SJCRH30 (cell line): ENCODE measurements at places on chromosomes 1 and 21. TPM values are rescaled to one million over a fixed set of nuclear protein-coding genes. Genes with fewer than 3 reads are reported as not detected.

Gene SMIM34
- total RNA-seq: not detected in 2 replicates

- H3K4me1 ChIP-seq: no peaks in the 10 kb centered on the region
- H3K4me3 ChIP-seq: no peak overlapping the region
- H3K27me3 ChIP-seq: no peaks in the 10 kb centered on the region
- no peak overlapping the region for H3K27ac ChIP-seq
- no peaks in the 10 kb centered on the region for H3K36me3 ChIP-seq
Observed at GRCh38 chr1:240199758-240200645, 108.3 kb downstream of the FMN2 start.

DNA sequence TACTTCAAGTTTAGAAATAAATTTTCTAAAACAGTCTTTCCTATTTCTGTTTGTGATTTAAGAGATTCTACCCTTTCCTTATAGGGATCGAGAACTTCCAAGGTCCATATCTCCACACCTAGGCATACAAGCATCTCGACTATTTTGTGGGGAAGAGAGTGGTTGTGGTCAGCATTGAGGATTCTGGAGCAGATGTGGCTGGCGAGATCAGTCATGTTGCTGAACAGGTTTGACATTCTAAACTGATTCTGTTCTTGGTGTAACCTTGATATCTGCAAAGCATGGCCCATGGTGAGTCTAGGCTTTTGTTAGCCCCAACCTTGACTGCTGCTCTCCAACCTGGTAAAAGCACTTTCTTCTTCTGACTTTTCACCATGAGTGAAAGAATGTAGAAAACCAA lies 167.6 kb upstream of the POGK start:
- no peak overlapping the region for H3K27ac ChIP-seq
- H3K27me3 ChIP-seq: no peaks in the 10 kb centered on the region
- no peak for DNase-seq
- H3K4me1 ChIP-seq: no peaks in the 10 kb centered on the region
- no peaks in the 10 kb centered on the region for H3K36me3 ChIP-seq
- H3K4me3 ChIP-seq: no peak overlapping the region

GRCh38 chr1:6688001-6688400 lies 13.6 kb downstream of the DNAJC11 start:
- no peaks in the 10 kb centered on the region for H3K4me1 ChIP-seq
- H3K27ac ChIP-seq: no peak overlapping the region
- DNase-seq: no peak
- H3K4me3 ChIP-seq: no peak overlapping the region

DNA sequence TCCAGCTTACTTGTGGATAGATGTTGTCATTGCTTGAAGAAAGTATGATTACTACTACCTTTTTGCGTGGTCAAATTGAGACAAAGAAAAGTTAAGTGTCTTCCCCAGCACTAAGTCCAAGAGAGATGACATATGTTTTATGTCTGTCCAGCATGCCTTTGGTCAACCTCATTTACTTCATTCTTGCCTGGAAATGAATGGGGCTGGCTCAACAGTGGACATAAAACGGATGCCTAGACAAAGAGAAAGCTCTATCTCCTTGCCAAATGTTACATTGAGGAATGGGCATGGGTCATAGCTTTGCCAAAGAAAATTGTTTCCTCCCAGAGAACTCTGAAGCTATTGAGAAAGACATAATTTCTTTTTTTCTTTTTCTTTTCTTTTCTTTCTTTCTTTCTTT lies 82.4 kb upstream of the PLPPR4 start:
- peaks cover 18% of the 10 kb centered on the region for H3K4me1 ChIP-seq
- H3K36me3 ChIP-seq: no peaks in the 10 kb centered on the region
- H3K4me3 ChIP-seq: no peak overlapping the region
- H3K27ac ChIP-seq: no peak overlapping the region

Gene PHLDA3
- 30.8 and 33.9 TPM in 2 replicates for total RNA-seq

DNA sequence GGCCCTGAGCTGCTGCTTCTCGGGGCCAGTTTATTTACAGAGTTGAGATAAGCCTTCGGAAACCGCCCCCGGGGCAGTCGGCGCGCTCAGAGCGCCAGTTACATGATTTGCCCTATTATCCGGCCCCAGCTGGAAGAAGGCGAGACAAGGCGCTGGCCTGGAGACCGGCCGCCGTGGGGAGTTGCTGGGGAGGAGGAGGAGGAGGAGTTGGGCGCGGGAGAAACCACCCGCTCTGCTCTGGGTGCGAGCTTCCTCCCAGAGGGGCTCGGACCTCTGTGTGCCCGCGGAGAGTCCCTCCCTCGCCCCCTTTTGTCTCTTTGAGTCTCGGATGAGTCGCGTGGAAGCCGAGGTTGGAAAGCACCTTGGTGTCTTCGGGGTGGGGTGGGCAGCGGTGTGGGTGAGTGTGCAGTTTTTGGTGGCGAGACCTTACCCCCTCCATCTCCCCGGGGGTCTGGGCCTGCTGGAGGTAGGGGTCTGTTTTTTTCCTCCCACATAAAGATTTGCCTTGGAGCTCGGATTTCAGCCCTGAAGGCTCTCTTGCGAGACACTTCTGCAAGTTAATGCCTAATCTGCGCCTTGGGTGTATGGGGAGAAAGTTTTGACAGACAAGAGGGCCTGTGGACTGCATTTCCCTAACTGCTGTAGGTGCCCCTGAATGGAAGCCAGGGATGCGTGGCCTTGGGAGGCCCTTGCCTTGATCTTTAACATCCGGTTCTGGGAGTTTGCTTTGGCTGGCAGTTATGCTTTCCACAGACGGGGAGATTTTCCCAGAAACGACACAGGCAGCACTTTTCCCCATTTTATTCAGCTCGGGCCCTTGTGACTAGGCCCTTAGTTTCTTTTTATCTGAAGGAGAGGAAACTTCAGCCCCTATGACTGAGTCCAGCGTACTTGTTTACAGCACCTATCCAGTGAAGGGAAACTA lies 80.0 kb downstream of the NDUFS5 start:
- no peaks in the 10 kb centered on the region for H3K27me3 ChIP-seq
- H3K36me3 ChIP-seq: no peaks in the 10 kb centered on the region
- peak; percentile 96 for DNase-seq
- H3K27ac ChIP-seq: peak overlapping the region; percentile 85

DNA sequence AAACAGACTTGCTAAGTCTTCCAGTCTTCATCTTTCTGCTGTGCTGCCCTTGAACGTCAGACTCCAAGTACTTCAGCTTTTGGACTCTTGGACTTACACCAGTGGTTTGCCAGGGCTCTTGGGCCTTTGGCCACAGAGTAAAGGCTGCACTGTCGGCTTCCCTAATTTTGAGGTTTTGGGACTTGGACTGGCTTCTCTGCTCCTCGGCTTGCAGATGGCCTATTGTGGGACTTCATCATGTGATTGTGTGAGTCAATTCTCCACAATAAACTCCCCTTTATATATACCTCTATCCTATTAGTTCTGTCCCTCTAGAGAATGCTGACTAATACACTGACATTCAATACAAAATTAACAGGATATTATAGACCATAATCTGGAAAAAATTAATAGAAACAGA lies 628.1 kb downstream of the PLPP3 start:
- no peaks in the 10 kb centered on the region for H3K4me1 ChIP-seq
- no peak overlapping the region for H3K27ac ChIP-seq
- peaks cover 1% of the 10 kb centered on the region; the same call in 1 of the 2 replicates for H3K27me3 ChIP-seq
- no peak for DNase-seq
- no peak overlapping the region for H3K4me3 ChIP-seq

Gene C1orf122
- 31.7 and 34.0 TPM in 2 replicates for total RNA-seq

DNA sequence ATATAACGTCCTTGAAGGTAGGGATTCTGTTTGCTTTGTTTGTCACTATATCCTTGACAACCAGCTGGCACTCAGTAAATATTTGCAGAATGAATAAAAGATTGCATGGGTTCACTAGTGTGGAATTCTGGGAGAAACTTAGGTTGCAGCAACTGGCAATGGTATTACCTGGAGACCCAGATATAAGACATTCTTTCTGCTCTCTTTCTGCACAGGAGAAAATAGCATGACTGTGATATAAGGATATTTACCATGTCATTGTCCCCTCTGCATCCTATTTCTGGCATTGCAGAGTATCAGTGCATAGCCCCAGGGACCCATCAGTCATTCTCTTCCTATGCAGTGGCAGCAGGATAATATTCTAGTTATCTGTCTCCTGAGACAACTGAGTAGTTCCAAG lies 308.9 kb upstream of the LRRC7 start:
- H3K27ac ChIP-seq: no peak overlapping the region
- DNase-seq: no peak
- no peaks in the 10 kb centered on the region for H3K36me3 ChIP-seq

- H3K27ac ChIP-seq: no peak overlapping the region
- no peak overlapping the region for H3K4me3 ChIP-seq
- peaks cover 60% of the 10 kb centered on the region for H3K36me3 ChIP-seq
- no peaks in the 10 kb centered on the region for H3K4me1 ChIP-seq
Observed at GRCh38 chr1:39485046-39485803, 6.2 kb upstream of the BMP8A start.

- no peaks in the 10 kb centered on the region for H3K4me1 ChIP-seq
- H3K27me3 ChIP-seq: no peaks in the 10 kb centered on the region
- DNase-seq: no peak
- H3K4me3 ChIP-seq: peak overlapping the region; percentile 57
- no peak overlapping the region for H3K27ac ChIP-seq
- no peaks in the 10 kb centered on the region for H3K36me3 ChIP-seq
Observed at GRCh38 chr1:43348343-43348808, 10.4 kb upstream of the CDC20 start.

Gene WDR64
- not detected in 2 replicates for total RNA-seq

GRCh38 chr1:214718724-214719123 lies 115.7 kb downstream of the CENPF start:
- no peaks in the 10 kb centered on the region for H3K36me3 ChIP-seq
- no peak overlapping the region for H3K27ac ChIP-seq

Gene TMEM200B
- total RNA-seq: 1.0 and 1.3 TPM in 2 replicates

GRCh38 chr1:226074046-226074445 lies 11.5 kb downstream of the H3-3A start:
- no peak overlapping the region for H3K27ac ChIP-seq
- H3K4me3 ChIP-seq: no peak overlapping the region

DNA sequence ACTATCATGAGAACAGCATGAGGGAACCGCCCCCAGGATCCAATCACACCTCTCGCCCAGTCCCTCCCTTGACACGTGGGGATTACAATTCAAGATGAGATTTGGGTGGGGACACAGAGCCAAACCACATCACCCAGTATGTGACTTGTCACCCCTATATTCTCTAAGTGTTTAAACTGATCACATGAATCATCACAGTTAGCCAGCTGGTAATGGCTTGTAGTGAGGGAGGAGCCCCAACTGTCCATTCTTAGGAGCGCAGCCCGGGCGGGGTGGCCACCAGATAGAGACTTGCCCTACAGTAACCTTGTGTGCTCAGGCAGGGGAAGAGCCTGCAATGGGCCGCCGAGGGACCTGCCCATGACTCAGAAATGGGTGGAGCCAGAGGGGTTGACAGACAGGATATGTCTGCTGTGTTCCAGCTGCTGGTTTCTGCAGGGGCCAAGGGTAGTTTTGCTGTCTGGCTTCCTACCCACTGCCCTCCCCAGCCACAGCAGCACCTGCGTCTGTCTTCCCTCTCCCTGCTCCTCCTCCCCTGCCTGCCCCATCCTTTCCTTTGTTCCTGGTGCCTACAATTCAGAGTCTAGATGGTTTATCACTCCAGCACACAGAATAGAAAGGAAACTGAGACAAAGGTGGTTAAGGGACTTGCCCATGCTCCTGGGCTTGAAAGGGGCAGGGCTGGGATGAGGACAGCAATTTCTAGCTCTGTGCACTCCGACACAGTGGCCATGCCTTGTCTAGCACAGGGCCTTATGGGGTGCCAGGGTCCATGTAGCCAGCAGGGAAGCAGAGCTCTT lies 9.2 kb downstream of the ABCG1 start:
- no peaks in the 10 kb centered on the region for H3K36me3 ChIP-seq
- no peaks in the 10 kb centered on the region for H3K27me3 ChIP-seq
- H3K4me3 ChIP-seq: no peak overlapping the region
- DNase-seq: peak; percentile 66
- H3K4me1 ChIP-seq: no peaks in the 10 kb centered on the region
- no peak overlapping the region for H3K27ac ChIP-seq

Gene HYI
- total RNA-seq: 0.23 TPM in 1 of 2 replicates, not detected in the other

Gene CDKN2C
- 66.6 and 71.1 TPM in 2 replicates for total RNA-seq

- H3K4me3 ChIP-seq: no peak overlapping the region
- no peak overlapping the region for H3K27ac ChIP-seq
- H3K36me3 ChIP-seq: peaks cover 30% of the 10 kb centered on the region
- no peaks in the 10 kb centered on the region for H3K4me1 ChIP-seq
- DNase-seq: no peak
- no peaks in the 10 kb centered on the region for H3K27me3 ChIP-seq
Observed at GRCh38 chr1:19324665-19324990, 12.5 kb downstream of the SLC66A1 start.

- no peaks in the 10 kb centered on the region for H3K27me3 ChIP-seq
- no peak overlapping the region for H3K4me3 ChIP-seq
- DNase-seq: no peak
- peaks cover 14% of the 10 kb centered on the region for H3K4me1 ChIP-seq
- no peak overlapping the region for H3K27ac ChIP-seq
Observed at GRCh38 chr1:205650241-205650640, 18.4 kb upstream of the ELK4 start.

DNA sequence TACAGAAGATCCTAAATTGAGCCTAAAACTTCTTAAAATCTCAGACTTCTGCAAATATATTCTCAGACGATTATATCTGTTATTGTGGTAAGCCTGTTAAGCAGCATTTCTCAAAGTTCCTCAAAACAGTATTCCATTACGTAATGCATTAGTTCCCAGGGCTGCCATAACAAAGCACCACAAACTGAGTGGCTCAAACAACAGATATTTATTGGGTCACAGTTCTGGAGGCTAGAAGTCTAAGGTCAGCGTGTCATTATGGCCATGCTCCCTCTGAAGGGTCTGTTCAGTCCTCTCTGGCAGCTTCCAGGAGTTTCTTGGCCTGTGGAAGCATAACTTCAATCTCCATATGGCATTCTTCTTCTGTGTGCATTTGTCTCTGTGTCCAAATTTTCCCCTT lies 103.5 kb upstream of the ST6GALNAC5 start:
- no peak overlapping the region for H3K4me3 ChIP-seq
- H3K27me3 ChIP-seq: no peaks in the 10 kb centered on the region
- no peak for DNase-seq
- no peak overlapping the region for H3K27ac ChIP-seq
- no peaks in the 10 kb centered on the region for H3K36me3 ChIP-seq

- no peak for DNase-seq
- no peaks in the 10 kb centered on the region for H3K4me1 ChIP-seq
- H3K36me3 ChIP-seq: no peaks in the 10 kb centered on the region
Observed at GRCh38 chr1:147444381-147444780, 96.9 kb upstream of the BCL9 start.

GRCh38 chr1:185610954-185611353 lies 123.2 kb upstream of the HMCN1 start:
- H3K27ac ChIP-seq: no peak overlapping the region
- no peaks in the 10 kb centered on the region for H3K27me3 ChIP-seq
- H3K4me1 ChIP-seq: no peaks in the 10 kb centered on the region
- no peaks in the 10 kb centered on the region for H3K36me3 ChIP-seq

Gene BGLAP
- 0.18 and 0.38 TPM in 2 replicates for total RNA-seq

- no peak for DNase-seq
- no peak overlapping the region for H3K4me3 ChIP-seq
- H3K27me3 ChIP-seq: peaks cover 9% of the 10 kb centered on the region; the same call in 1 of the 2 replicates
- peaks cover 35% of the 10 kb centered on the region for H3K4me1 ChIP-seq
- H3K27ac ChIP-seq: no peak overlapping the region
Observed at GRCh38 chr1:2982615-2983318, 38.5 kb upstream of the ACTRT2 start.
